ENCODE measurements at places on chromosomes 6 and 20.

- no peak for DNase-seq
Measured at GRCh38 chr6:130873746-130874145, 46.5 kb downstream of the SMLR1 start.

DNA sequence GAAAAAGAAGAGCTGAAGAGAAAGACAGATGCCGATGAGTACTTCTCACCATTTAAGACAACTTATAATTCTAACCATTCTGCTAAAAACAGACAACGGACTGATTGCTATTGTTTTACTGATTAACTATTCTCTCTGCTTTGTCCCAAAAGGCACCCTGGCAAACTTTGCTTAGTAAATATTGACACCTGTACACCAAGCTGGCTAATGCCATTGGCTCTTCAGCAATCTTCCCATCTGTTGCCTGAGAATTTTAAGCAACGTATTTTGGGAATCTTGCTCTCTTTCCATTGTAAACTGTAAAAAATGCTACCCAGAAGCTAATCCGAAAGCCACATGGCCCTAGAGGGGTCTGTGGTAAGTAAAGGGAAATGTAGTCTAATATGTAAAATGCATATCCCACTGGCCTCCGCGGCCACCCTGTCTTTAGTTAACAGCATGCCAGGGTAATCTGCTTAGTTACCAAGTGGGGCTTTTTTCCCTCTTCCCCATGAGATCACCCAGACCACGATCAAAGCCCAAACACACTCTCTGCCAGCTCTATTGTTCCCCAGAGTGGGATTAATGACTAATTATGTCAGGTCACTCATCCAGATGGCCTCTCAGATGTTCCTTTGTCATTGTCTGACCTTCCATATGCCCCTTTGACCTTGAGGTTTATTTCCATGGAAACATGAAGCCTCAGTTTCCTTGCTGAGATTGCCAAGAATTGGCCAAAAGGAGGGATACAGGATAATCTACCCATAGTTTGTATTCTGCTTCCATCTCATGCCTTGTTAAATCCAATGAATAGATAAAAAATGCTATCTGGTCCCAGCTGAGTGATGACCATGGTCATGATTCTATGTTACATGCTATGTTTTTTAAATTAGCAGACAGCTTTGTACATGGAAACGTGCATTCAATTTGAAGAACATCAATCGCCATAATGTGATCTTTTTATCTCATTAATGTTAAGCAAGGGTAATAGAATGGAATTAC lies 216.4 kb upstream of the MCHR2 start:
- no peak for DNase-seq

- no peak for DNase-seq
Measured at GRCh38 chr6:57469072-57469471, 151.6 kb downstream of the PRIM2 start.

GRCh38 chr6:132198896-132199295 lies 202.4 kb downstream of the MOXD1 start:
- no peak for DNase-seq

GRCh38 chr6:20569000-20569610 lies 34.8 kb downstream of the CDKAL1 start:
- DNase-seq: no peak

GRCh38 chr20:18999086-18999485 lies 185.5 kb downstream of the SCP2D1 start:
- no peak for DNase-seq

Measured in stimulated activated CD4-positive, alpha-beta T cell treated with anti-CD3 and anti-CD28 coated beads, Interleukin-4, amount 100 ng/mL, for 48 hours (primary cell).